T-helper 9 cell (primary cell): ENCODE measurements at places on chromosomes 1 and 21.

GRCh38 chr1:234543442-234544086, 64.6 kb upstream of the TARBP1 start:
- DNase-seq = no peak

- no peak for DNase-seq
Observed at GRCh38 chr1:23537296-23537973, 6.4 kb upstream of the E2F2 start.

DNA sequence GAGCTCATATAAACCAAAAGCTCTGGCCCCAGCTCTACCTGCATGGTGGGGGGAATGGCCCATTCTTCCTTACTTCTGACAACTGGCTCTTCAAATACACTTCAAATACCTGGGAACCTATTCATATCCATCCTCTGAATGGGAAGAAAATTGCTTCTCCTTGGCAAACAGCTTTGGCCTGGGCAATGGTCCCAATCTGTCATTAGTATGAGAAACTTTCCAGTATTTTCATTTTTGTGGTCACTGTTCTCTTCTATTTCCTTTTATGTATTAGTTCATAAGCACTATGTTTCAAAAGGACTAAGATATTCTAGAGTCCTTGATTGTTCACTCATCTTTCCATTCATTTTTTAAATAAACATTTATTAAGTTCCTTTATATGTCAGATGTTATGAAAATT, 5.2 kb upstream of the HSD3B2 start:
- DNase-seq = no peak

DNA sequence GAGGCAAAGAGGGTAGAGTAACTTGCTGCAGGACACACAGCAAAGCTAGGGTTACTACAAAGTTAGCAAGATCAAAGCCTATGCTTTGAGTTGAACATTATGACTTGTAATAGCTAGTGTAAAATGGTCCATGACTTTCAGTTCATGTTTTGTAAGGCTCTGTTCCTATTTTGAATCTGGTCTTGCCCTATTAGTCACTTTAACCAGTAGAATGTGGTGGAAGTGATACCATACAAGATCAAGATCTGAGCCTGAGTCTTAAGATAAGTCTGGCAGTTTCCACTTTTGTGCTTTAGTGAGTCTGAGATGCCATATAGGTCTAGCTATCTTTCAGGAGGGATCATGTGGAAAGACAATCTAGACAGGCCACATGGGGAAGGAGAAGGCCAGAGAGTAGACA, 282.1 kb upstream of the BRINP3 start:
- no peak for DNase-seq

DNA sequence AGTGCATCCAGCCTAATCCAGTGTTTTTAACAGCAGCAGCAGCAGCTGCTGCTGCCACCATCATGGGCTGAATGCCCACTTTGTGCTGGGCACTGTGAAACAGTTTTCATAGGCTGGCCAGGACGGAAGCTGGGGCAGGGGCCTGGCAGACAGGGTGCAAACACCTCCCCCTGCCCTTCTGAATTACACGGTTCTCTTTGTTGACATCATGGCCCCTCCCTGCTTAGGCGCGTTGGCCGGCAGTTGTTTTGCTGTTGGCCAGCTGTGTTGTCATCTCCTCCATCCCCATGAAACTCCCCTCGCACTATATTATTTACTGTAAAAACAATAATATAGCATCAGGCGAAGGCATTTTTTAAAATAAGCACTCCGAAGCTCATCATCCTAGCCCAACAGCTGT, 33.1 kb downstream of the PTPRU start:
- DNase-seq = no peak

DNA sequence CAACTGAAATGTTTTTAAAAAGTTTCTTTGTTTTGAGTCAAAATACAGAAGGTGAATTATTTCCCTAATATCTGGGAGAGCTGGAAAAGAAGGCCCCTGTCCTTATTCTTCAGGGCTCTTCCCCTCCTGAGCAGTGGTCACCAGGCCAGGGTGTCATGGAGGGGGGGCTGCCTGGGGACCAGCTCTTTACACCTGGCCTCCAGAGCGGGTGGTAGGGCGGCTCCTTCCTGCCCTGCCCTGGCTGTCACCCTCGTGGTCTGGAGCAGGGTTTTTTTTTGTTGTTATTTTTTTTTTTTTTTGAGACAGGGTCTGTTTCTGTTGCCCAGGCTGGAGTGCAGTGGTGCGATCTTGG, 6.6 kb downstream of the SKI start:
- no peak for DNase-seq

GRCh38 chr1:182561456-182561855, 27.6 kb downstream of the RNASEL start:
- DNase-seq = no peak

DNA sequence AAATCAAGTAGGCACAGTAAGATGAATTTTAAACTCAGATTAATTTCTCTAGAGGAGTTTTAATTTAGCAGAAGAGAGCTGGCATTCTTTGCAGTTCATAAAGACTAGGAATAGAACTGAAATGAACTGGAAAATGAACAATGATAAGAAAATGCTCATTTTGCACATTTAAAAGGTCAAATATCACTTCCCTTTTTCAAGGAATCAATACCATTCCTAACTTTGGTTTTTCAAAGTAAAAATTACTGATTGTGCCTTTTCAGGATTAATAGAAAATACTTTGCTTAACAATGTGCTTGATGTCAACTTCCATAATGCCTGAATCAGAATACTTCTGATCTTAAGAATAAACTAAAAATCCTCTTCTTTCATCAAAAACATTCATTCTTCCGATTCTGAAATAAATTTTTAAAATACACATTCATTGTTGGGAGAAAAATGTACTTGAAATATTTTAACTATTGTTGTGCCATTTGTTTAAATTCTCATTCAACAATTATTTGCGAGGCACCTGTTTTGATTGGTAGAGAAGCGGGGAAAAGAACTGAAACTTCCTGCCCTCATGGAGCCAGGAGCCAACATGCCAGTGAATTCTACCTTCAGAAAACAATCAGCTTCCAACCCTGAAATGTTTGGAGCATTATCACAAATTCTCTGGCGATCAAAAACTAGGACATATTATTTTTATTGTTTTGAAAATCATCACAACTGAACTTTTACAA, 2.1 kb downstream of the SCAF4 start:
- DNase-seq = no peak

- no peak for DNase-seq
Observed at GRCh38 chr1:23101101-23101827, 67.4 kb downstream of the LUZP1 start.

DNA sequence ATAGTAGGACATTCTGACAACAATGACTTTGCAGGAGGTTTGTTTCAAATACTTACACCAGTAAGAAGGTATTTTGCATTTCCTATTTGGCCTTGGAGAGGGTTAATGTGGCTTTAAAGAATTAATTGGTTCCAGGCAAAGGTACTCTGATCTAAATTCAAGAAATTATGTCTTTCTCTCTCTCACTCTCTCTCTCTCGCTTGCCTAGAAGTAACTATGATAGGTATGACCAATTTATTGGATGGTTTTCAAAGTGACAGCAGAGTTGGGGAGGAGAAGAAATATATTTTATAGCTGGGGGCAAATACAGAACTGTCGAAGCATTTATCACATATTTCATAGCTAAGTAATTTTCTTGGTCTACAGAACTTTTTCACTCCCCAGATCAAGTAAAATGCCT, 116.0 kb downstream of the ATP6V1G3 start:
- no peak for DNase-seq

GRCh38 chr1:147851149-147851548, 51.4 kb upstream of the GJA8 start:
- no peak for DNase-seq

- no peak for DNase-seq
Observed at GRCh38 chr1:212366901-212367300, 47.8 kb downstream of the PACC1 start.
